ENCODE measurements at places on chromosomes 6 and 20. TPM values are rescaled to one million over a fixed set of nuclear protein-coding genes. Genes with fewer than 3 reads are reported as not detected.

WFDC2 gene
- polyA plus RNA-seq = not detected

DNA sequence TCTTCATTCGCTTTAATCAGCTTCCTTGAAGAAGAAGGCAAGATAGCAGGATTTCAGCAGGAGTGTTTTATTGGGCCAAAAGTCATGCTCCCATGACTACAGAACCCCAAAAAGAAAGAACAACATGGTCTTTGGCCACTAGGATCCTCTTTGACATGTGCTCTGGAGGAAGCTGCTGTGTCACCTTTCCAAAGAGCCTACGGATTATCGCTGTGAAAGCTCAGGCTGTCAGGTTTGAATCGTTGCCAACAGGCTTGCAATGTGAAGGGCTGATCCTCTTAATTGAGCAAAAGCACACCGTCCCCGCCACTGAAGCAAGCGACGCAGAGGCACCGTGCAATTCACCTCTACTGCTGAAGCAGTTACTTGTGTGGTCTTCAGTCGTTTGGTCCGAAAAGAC, 29.0 kb downstream of the MYLIP start:
- no peaks in the 10 kb centered on the region for H3K4me1 ChIP-seq
- H3K36me3 ChIP-seq = peaks cover 38% of the 10 kb centered on the region
- H3K4me3 ChIP-seq = no peak overlapping the region
- H3K27ac ChIP-seq = no peak overlapping the region
- H3K27me3 ChIP-seq = no peaks in the 10 kb centered on the region
- DNase-seq = no peak

GRCh38 chr6:33236328-33236727, 28.0 kb downstream of the RING1 start:
- no peaks in the 10 kb centered on the region for H3K36me3 ChIP-seq
- DNase-seq = no peak
- no peak overlapping the region for H3K27ac ChIP-seq
- peaks cover 2% of the 10 kb centered on the region for H3K27me3 ChIP-seq

- no peak overlapping the region for H3K27ac ChIP-seq
- H3K4me3 ChIP-seq = no peak overlapping the region
- H3K4me1 ChIP-seq = no peaks in the 10 kb centered on the region
- H3K27me3 ChIP-seq = no peaks in the 10 kb centered on the region
- H3K36me3 ChIP-seq = no peaks in the 10 kb centered on the region
Observed at GRCh38 chr20:51715163-51715855, 52.9 kb downstream of the ATP9A start.

DNA sequence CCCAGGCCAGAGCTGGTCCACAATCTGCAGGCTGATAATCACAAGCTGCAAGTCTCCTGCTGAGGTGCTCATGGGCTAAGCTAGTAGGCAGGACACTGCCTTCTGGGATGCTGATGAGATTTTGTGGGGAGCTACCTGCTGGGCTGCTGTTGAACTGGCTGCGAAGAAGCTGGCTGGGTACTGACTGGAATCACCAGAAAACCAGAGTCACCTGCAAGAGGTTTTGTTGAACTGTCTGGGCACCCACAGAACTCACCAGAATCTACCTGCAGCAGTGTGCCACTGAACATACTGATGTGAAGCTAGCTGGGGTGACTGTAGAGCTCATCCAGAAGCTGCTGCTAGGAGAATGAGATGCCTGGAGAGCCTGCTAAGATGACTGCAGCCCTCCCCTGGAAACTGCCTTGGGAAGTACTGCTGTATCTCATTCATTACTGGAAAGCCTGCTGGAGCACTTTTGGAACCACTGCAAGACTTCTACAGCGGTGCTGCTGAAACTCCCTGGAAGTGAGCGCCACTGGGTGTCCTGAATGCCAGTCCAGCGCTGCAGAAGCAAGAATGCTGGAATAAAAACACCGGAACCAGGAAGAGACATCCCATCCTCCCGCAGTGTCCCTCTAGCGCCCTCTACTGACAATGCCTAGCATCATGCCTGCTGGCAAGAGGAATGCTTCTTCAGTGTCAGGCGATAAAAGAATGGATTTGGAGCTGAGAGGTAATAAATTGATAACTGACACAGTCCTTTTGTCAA, 64.9 kb upstream of the ARHGAP18 start:
- no peak overlapping the region for H3K27ac ChIP-seq
- H3K4me3 ChIP-seq = no peak overlapping the region
- H3K4me1 ChIP-seq = no peaks in the 10 kb centered on the region
- no peaks in the 10 kb centered on the region for H3K27me3 ChIP-seq

- no peak overlapping the region for H3K4me3 ChIP-seq
- no peak overlapping the region for H3K27ac ChIP-seq
- peaks cover 10% of the 10 kb centered on the region for H3K4me1 ChIP-seq
- H3K36me3 ChIP-seq = no peaks in the 10 kb centered on the region
- no peaks in the 10 kb centered on the region for H3K27me3 ChIP-seq
- DNase-seq = no peak
Observed at GRCh38 chr6:52333840-52334200, 28.1 kb upstream of the PAQR8 start.

ACTL10 gene
- 0.86 TPM for polyA plus RNA-seq

DNA sequence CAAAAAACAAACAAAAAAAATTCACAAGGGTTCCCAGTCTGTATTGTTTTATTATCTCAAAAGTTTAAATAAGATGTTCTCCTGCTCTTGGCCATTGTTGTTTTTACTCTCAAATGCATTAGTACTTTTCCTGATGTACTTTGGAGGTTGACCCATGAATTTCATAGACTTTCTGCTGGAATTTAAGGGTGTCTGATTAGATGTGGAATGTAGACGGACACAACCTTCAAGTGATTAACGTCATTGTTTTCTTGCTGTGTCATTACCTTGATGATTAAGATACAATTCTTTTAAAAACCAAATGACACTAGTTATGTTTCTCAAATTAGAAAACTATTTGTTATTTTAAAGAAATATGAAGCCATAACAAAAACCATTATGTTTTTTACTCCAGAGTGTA, 421.4 kb upstream of the RUNX2 start:
- H3K27ac ChIP-seq = no peak overlapping the region
- no peaks in the 10 kb centered on the region for H3K27me3 ChIP-seq
- no peak for DNase-seq
- no peaks in the 10 kb centered on the region for H3K4me1 ChIP-seq
- H3K36me3 ChIP-seq = no peaks in the 10 kb centered on the region

GRCh38 chr6:15626878-15627674, 35.8 kb downstream of the DTNBP1 start:
- H3K27ac ChIP-seq = no peak overlapping the region
- H3K27me3 ChIP-seq = no peaks in the 10 kb centered on the region
- H3K36me3 ChIP-seq = peaks cover 18% of the 10 kb centered on the region
- DNase-seq = no peak
- no peak overlapping the region for H3K4me3 ChIP-seq
- peaks cover 15% of the 10 kb centered on the region for H3K4me1 ChIP-seq

GRCh38 chr6:16392010-16392409, 153.6 kb downstream of the GMPR start:
- H3K4me3 ChIP-seq = no peak overlapping the region
- no peak for DNase-seq
- no peak overlapping the region for H3K27ac ChIP-seq
- no peaks in the 10 kb centered on the region for H3K27me3 ChIP-seq
- no peaks in the 10 kb centered on the region for H3K36me3 ChIP-seq

DNA sequence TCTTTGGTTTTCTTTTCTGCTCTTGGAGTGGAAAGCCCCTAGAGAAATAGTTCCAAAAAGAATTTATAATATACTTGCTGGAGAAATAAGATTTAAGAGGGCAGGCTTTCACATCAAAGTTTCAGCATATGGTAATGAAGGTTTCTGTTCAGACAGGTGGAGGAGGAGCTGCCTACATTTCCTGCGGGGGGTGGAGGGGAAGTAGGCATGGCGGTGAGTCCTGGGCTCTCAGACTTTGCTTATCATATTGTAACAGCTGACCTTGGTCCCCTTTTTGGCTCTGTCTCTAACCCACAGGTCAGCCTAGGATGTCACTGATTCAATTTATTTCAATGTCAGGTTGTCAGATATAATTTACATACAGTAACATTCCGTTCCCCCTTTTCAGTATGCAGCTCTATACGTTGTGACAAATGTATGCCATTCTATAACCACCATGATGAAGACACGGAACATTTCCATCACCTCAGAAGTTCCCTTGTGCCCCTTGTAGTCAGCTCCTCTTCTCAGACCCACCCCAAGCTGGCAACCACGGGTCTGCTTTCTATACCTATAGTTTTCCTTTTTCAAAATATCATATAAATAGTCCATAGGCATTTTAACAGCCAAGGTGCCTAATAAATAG, 77.6 kb upstream of the GGTLC1 start:
- no peak overlapping the region for H3K27ac ChIP-seq
- no peaks in the 10 kb centered on the region for H3K4me1 ChIP-seq
- H3K27me3 ChIP-seq = no peaks in the 10 kb centered on the region
- no peak for DNase-seq
- no peaks in the 10 kb centered on the region for H3K36me3 ChIP-seq
- H3K4me3 ChIP-seq = no peak overlapping the region

ZNF165 gene
- polyA plus RNA-seq = 0.08 TPM

GRCh38 chr20:25300496-25301170, 52.7 kb downstream of the PYGB start:
- DNase-seq = no peak
- no peaks in the 10 kb centered on the region for H3K27me3 ChIP-seq
- H3K36me3 ChIP-seq = peaks cover 79% of the 10 kb centered on the region
- H3K4me3 ChIP-seq = no peak overlapping the region
- H3K27ac ChIP-seq = no peak overlapping the region
- H3K4me1 ChIP-seq = no peaks in the 10 kb centered on the region

TSHZ2 gene
- not detected for polyA plus RNA-seq

GRCh38 chr6:53758496-53758895, 36.3 kb upstream of the LRRC1 start:
- no peak for DNase-seq
- no peaks in the 10 kb centered on the region for H3K4me1 ChIP-seq
- H3K27me3 ChIP-seq = no peaks in the 10 kb centered on the region

- no peaks in the 10 kb centered on the region for H3K36me3 ChIP-seq
- no peak for DNase-seq
- H3K4me3 ChIP-seq = no peak overlapping the region
Observed at GRCh38 chr20:6838181-6838826, 70.8 kb downstream of the BMP2 start.

APOM gene
- 8.3 TPM for polyA plus RNA-seq

NKAIN2 gene
- polyA plus RNA-seq = not detected

DNA sequence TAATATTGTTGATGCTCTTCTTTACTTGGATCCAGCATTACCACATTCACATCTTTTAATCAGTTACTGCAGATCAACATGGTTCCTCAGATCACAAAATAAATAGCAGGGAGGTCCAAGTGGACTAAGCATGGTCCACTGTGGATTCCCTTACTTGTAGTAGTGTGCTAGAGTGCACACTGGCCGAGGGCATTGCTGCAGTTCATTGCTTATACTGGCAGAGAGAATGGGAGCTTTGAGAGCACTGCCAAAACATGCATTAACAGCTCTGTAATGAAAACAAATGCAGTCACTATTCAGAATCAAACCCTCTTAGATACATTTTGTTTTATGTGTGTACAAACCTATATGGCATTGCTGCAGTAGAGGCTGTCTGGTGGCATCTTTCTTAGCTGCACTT, 471.5 kb downstream of the CD109 start:
- H3K4me3 ChIP-seq = no peak overlapping the region
- no peaks in the 10 kb centered on the region for H3K4me1 ChIP-seq
- no peaks in the 10 kb centered on the region for H3K36me3 ChIP-seq

DNA sequence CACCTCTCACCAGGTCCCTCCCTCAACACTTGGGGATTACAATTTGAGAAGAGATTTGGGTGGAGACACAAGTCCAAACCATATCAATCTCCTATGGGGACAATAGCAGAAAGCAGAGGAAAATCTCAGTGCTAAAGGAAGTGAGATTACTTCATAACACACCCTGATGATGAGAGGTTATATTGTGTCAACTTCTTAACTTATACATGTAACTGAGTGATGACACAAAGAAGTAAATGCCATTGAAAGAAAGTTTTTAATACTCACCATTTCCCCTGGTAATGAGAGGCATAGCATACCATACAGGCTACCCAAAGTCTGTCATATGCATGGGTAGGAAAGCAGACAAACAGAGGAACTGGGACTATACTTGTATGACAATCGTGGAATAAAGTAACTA, 137.2 kb downstream of the MMUT start:
- H3K27me3 ChIP-seq = no peaks in the 10 kb centered on the region
- no peak for DNase-seq
- no peaks in the 10 kb centered on the region for H3K36me3 ChIP-seq
- H3K4me1 ChIP-seq = no peaks in the 10 kb centered on the region
- no peak overlapping the region for H3K4me3 ChIP-seq

- no peaks in the 10 kb centered on the region for H3K4me1 ChIP-seq
- H3K27ac ChIP-seq = no peak overlapping the region
- H3K36me3 ChIP-seq = peaks cover 69% of the 10 kb centered on the region
- H3K4me3 ChIP-seq = no peak overlapping the region
- H3K27me3 ChIP-seq = no peaks in the 10 kb centered on the region
Observed at GRCh38 chr6:157158897-157159296, 164.4 kb downstream of the TMEM242 start.

NMBR gene
- polyA plus RNA-seq = not detected

DNA sequence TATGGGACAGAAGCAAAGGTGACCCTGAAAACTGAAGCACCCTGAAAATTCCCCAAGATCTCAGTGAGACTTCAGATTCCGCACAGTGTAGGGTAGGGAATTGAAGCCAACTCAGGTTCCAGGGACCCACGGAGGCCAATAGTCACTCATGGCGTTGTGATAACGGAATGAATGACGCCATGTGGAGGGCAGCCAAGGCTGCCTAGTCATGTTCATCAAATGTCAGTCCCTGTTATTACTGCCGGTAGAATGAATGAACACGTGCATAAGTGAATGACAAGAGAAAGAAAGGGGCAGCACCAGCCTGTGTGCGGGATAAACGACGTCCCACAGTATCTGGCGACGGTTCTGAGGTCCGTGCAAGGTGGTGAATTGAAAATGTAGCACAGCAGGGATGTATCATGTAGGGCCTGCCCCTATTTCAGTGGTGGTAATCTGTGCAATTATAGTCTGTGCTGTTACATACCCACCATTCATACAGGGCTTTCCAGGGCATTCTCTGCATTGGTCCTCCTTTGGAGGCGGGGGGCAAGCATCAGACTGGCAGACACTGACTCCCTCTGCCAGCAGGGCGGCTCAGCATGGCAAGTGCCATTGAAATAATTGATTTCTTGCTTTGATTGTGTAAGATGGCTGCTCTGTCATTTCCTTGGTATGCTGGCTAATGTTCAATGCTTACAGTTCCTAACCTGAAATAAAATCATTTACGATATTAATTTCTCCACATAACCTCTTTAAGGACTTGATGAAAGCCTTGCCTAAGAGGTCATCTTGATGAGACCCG, 386.9 kb downstream of the CDH4 start:
- H3K4me1 ChIP-seq = no peaks in the 10 kb centered on the region
- H3K27ac ChIP-seq = no peak overlapping the region
- no peak for DNase-seq
- H3K27me3 ChIP-seq = no peaks in the 10 kb centered on the region
- H3K4me3 ChIP-seq = no peak overlapping the region
- no peaks in the 10 kb centered on the region for H3K36me3 ChIP-seq

DNA sequence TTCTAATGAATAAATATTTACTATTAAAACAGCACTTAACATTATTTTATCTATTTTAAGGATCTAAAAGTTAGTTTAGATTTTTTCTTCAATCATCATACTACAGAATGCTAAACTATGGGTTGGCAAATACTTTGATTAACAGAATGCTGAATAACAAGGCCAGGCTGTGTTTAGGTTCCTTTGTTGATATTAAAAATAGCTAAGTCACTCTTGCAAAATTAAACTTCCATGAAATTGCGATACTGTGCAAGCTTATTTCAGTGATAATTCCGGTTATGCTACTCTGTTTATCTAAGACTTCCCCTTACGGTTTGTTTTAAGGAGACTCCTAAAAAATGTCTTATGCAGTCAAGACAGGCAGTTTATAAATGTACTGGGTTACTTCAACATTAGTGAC, 2.8 kb downstream of the RNF24 start:
- H3K27me3 ChIP-seq = no peaks in the 10 kb centered on the region
- peaks cover 9% of the 10 kb centered on the region for H3K36me3 ChIP-seq
- DNase-seq = peak; percentile 93
- no peak overlapping the region for H3K4me3 ChIP-seq

Measured in CD14-positive monocyte (primary cell).